Stimulated activated CD4-positive, alpha-beta T cell treated with anti-CD3 and anti-CD28 coated beads, Interleukin-1b, Interleukin-23, amount 100 ng/mL, for 48 hours (primary cell): ENCODE measurements at places on chromosomes 2 and 18.
A peak's percentile ranks its signal among the peaks of the same experiment; 100 is the strongest.

- DNase-seq = peak; percentile 62
Observed at GRCh38 chr2:9748577-9748976, 94.7 kb upstream of the TAF1B start.

GRCh38 chr2:235866373-235866772, 301.8 kb downstream of the GBX2 start:
- no peak for DNase-seq

GRCh38 chr2:51734115-51734514, 702.2 kb upstream of the NRXN1 start:
- no peak for DNase-seq

- DNase-seq = no peak
Observed at GRCh38 chr2:105912081-105912480, 167.4 kb downstream of the NCK2 start.

GRCh38 chr2:2048461-2048860, 282.6 kb downstream of the MYT1L start:
- no peak for DNase-seq

GRCh38 chr2:165082479-165082878, 121.4 kb downstream of the SCN3A start:
- no peak for DNase-seq

DNA sequence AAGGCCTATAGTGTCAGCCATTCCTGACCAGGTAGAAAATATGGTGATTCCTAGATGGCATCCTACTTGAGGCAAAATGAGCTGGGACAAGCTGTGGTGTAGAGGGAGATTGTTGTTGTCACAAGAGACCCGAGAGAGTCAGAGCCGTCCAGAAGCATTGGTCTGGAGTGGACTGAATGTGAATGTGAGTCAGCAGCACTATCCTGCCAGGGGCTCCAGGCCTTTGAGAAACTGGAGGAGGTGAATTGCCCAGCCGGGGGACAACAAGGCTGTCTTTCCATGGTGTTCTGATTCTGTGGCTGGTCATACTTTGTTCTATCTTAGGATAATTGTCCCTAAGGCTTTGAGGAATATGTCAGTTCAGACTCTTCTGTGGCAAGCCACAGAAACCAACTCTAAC, 29.4 kb upstream of the EIF2AK3 start:
- no peak for DNase-seq

- no peak for DNase-seq
Observed at GRCh38 chr18:61443081-61443725, 110.0 kb downstream of the CDH20 start.

DNA sequence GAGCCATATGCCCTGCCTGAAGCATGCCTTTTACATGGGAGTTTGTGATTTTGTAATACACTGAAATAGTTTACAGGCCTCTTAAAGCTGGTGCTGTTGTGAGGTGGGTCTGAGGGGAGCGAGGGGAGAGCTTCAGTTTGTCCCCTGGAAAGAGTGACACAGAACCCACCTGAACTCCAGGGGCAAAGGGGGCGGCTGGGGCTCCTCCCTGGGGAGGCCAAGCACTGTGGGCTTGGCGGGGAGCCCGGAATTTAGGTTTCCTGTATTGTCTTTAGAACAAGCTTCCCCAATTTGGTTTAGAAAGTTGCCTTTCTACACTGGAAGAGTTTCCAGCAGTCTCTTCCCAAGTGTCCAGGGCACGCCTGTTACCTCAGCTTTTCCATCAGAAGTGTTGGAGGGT, 75.7 kb downstream of the VAPA start:
- no peak for DNase-seq

GRCh38 chr2:172335736-172336135, 91.7 kb upstream of the ITGA6 start:
- no peak for DNase-seq

DNA sequence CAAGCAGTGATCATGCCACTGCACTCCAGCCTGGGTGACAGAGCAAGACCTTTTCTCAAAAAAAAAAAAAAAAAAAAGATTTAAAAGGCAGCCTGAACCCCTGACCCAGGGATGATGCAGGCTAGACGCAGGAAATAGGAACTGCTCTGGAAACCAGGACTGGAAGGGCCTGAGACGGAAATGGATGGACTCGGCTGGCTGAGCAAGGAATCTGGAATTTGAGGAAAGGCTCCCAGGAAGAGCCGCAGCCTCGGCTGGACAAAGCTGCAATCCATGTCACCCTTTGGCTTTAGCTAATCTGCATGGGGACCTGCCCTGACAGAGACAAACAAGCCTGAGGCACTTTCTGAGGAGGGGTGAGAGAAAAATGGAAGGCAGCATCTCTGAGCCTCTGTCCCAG, 55.0 kb upstream of the DAPL1 start:
- no peak for DNase-seq

DNA sequence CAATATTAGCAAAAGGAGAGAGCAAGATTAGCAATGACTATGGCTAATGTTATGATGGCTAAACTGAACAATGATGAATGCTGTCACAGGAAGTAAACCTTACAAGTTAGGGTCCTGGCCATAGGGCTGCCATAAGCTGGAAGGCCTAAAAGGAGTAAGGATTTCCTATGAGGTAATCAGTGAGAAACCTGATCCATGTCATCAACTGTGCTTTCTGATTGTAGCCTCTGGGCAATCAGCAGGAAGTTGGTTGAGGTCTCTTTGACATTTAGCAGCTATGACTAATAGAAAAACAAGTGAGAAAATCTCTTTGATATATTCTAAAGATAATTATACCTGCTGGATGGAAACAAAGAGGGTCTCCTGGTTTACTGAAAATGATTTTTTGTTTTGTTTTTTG, 193.0 kb downstream of the RAB3GAP1 start:
- DNase-seq = peak; percentile 22

DNA sequence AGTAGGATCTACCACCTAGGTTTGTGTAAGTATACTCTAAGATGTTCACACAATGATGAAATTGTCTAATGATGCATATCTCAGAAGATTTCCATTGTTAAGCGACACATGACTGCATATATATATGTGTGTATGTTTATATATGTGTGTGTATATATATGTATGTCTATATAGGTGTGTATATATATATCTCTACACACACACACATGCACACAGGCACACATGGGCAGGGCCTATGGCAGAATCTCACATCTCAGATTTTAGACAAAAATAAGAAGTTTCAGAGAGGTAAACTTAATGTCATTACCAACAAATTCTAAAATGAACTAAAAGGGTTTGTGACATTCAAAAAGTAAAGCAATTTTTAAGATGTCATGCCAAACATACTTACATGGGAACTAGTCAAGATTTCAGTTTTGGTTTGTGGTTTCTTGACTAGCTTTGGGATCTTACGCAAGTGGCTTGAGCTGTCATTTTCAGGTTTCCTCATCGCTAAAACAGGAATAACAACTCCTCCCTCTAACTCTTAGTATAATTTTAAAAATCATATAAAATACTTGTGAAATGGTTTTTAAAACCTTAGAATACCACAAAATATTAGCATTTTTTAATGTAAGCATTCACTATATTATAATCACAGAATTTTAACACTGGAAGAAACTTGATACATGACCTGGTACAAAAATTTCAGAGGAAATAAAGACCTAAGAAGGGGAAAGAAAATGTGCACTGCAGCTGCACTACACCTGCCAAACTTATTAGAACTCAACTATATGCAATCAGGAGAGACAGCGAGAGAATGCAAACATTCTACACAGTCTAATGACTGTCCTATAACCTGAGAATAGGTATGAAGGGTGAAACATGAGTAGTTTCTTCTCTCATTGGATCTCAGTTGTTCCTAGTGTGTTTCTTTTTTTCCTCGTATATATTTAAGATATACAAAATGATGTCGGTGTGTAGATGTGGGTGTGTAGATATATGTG, 75.7 kb downstream of the TTC21B start:
- DNase-seq = no peak

- DNase-seq = peak; percentile 50
Observed at GRCh38 chr2:196783431-196784094, 15.9 kb downstream of the GTF3C3 start.

GRCh38 chr2:147173798-147174197, 671.0 kb upstream of the ACVR2A start:
- DNase-seq = no peak

DNA sequence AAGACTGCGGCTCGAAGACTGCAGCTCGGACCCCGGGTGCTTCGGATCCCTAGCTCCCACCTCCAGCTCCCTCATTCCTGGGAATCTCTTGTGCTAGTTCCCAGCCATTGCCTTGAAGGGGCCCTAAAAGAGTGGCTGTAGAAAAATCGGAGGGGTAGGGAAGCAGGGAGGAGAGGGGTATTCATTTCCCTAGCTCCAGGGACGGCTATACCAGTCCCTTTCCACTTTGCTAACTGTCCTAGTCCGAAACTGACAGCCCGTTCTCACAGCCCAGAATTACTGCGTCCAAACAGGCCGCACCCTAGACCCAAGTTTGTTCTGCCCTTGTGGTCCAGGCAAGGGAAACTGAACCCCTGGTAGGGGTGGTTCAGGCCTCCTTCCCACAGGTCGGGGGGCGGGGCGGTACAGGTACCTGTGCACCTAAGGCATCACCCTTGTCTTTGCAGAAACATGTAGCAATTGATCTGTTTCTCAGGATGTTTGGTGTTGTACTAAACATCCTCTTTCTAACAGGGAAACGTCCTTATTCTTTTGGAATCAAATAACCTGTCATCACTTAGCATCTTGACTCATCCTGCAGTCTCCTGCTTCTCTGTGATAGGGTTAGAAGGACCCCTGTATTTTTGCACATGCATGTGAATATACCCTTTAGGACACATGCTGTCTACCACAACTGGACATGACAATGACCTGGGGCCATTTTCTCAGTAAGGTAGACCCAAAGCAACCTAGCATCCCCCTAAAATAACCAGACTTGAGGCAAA, 4.0 kb downstream of the EMX1 start:
- no peak for DNase-seq

- peak; percentile 73 for DNase-seq
Observed at GRCh38 chr2:173027181-173028128, 48.2 kb upstream of the MAP3K20 start.

DNA sequence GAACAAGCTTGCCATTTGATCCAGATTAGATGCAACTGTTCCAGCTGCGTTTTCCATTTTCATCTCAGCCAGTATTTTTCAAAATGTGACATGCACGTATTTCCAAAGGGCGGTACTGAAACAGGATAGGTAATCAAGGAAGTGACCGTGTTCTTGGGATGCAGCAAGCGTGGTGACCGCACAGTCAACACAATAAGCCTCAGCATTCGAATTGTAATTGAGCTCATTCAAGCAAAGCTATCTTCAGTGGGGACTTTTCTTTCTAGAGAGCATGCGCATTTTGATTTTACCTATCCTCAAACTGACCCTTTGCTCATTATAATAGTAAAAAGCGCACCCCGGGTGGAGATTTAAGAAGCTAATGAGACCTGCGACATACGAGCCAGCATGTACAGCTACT, 3.4 kb upstream of the ALPP start:
- no peak for DNase-seq

DNA sequence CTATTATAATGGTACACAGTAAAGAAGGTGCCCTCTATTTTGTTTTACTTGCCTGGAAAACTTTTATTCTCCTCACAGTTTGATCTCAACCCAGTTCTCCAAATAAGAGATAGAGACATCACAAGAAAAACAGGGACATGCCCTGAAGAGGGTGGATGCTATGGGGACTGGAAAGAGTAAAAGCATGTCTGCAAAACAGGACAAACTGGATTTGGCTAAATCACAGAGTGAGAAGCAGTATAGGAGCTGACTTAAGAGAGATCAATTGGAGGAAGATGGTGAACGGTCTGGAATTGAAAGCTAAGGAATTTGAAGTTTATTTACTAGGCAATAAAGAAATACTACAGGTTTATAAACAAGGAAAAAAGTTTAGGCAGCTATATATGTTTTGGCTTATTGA, 33.0 kb downstream of the SP140L start:
- DNase-seq = no peak
